H9 (cell line): ENCODE measurements at places on chromosomes 16 and 17. TPM values are rescaled to one million over a fixed set of nuclear protein-coding genes. Genes with fewer than 3 reads are reported as not detected.

Gene ASPA
- not detected in 2 replicates for total RNA-seq

Gene MYH1
- total RNA-seq, result not detected in 2 replicates

Gene GNAO1
- total RNA-seq, result 16.9 and 17.0 TPM in 2 replicates

DNA sequence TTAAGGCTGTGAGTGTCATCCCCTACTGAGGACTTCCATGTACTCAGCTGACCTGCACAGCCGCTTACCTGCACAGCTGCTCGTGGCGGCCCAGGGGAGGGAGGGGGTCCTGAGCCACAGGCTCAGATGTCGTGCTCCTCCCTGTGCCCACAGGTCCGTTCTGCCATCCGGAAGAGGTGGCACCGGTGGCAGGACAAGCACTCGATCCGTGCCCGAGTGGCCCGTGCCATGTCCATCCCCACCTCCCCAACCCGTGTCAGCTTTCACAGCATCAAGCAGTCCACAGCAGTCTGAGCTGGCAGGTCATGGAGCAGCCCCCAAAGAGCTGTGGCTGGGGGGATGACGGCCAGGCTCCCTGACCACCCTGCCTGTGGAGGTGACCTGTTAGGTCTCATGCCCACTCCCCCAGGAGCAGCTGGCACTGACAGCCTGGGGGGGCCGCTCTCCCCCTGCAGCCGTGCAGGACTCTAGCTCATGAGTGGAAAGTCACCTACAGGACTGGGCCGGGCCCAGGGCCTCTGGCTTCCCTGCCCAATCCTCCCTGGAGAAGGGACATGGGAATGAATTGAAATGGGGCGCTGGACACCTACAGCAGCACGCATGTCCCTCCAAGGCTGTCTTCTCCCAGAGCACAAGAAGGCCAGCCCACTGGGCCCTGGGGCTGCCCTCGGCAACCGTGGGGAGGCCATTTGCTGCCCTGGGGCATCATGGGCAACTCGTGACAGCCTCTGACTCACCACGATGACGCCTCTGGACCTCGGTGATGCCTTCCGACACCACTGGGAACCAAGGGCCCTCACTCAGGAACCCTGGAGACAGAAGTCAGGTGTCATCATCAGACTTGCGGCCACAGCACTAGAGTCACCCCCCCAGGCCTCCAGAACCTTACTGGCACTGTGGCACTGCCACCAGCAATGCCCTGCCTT, 9.9 kb upstream of the SPPL2C start:
- DNase-seq, result no peak

DNA sequence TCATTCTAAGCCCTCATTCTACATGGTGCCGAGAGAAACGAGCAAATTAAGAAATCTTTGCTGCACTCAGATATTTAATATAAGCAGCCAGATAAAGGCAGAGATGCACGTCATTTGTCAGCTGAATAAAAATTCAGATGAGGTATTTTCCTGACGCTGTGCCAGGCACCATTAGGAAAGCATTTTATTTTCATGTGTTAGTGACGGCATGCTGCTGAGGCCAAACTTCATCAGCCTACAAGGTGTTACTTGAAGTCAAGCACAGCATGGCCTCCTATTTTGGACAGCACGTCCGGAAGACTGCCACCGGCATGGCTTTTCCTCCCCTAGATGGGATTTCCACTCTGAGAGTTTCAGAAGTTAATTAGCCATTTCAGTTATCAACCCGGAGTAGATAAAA, 70.3 kb downstream of the IRX3 start:
- DNase-seq, result no peak

GRCh38 chr17:32602396-32602795, 115.6 kb downstream of the CDK5R1 start:
- no peak for DNase-seq

GRCh38 chr16:88113545-88114045, 162.4 kb downstream of the BANP start:
- no peak for DNase-seq
